ENCODE measurements at places on chromosomes 3 and 15. TPM values are rescaled to one million over a fixed set of nuclear protein-coding genes. Genes with fewer than 3 reads are reported as not detected.
A peak's percentile ranks its signal among the peaks of the same experiment; 100 is the strongest.

The FRMD5 gene
- total RNA-seq, result 0.23 TPM

GRCh38 chr3:52848617-52849016 lies 13.8 kb upstream of the MUSTN1 start:
- no peak for DNase-seq

The WDR76 gene
- 79.3 TPM for total RNA-seq

The ZNF860 gene
- total RNA-seq, result not detected

GRCh38 chr3:126116526-126116925 lies 32.6 kb upstream of the SLC41A3 start:
- no peak for DNase-seq

DNA sequence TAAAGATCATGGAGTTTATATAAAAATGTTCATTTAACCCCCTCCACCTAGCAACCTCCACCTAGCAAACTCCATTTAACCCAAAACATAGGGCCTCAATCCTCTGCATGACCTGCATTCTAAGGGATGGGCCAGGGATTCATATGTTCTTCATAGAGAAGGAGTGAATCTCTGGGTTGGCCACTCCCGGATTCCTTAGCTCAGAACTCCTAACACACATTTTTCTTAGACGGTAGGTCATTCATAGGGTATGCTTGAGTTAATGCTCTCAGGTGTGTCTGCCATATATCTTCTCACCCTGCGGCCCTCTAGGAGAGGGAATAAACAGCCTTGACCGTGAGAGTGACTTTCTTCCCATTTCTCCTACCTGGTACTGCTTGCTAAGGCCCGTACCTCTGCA lies 102.0 kb upstream of the IGSF10 start:
- DNase-seq, result no peak

The NEO1 gene
- total RNA-seq, result 3.1 TPM

DNA sequence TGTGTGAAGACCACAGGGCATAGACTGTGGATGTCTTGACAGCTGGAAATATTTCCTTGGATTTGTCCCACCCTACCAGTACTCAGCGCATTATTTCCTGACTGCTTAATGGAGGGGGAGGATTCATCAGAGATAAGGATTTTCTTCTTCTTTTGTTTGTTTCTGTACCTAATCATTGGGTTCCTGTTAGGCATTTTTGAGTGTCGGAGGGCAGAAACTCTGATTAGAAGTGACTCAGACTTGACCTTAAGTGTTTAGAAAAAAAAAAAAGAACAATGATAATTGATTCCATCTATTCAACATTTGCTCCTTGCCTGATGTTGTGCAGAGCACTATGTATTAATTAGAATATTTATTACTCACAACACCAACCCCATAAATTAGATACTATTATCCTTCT lies 78.5 kb upstream of the SYNPR start:
- no peak for DNase-seq

DNA sequence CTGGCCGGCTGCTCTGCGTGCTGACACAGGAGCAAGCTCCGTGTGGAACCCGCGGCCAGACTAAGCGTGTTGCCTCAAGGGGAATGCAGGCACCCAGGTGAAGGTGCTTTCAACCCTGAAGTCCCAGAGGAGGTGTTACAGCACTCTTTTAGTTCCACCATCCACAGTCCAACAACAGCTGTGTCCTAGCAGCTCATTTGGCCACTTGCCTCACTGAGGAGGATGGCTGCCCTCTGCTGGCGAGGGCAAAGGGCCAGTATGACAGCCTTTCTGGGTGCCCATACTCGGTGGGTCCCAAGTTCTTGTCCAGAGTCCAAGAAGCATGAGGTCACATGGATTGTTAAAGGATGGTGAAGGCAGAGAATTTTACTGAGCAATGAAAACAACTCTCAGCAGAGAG lies 87.8 kb downstream of the C3orf85 start:
- DNase-seq, result peak; percentile 16

DNA sequence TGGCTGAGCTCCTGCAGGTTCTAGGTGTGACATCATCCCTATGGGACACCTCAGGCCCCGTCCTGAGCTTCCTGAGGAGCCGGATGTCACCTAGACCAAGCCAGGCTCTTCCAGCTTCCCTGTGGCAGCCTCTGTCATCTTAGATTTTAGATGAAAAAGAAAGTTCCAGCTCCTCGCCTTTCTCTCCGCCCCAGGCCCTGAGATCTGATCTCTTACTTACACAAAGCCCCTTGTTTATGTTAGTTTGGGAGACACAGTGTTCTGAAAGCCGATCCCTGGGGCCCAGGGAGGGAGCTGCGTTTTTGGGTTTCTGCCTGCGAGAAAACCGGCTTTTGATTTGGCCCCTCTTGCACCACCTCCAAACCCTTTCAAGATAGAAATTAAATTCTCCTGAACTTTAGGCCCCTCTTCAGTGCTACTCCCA lies 40.2 kb upstream of the FAM107A start:
- no peak for DNase-seq

GRCh38 chr3:112333002-112333380 lies at the start of gene CD200:
CD200 (plus strand) TSS chr3:112333156; CDS start chr3:112333213, 57 bp downstream.
- peak; percentile 66 for DNase-seq

The RMDN3 gene
- 20.8 TPM for total RNA-seq

DNA sequence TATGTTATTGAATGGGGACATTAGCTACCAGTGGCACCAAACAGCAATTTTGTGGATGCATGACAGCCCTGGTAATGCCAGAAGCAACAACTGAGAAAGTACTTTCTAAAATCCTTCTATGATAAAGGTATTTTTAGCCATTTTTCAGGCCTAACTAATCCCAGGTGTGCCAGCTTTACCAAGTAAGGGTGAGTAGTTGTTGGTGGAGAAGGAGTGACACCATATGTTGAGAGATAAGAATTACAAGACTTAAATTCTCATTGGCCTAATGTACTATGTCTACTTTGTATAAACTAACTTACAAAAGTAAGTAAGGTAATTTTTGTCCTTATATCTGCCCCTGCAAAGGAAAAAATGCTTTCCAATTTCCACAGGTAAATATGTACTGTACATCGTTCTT lies 4.1 kb upstream of the COX17 start:
- DNase-seq, result no peak

- DNase-seq, result peak; percentile 32
These were observed 9.6 kb downstream of the CLEC3B start for GRCh38 chr3:45035441-45036301.

DNA sequence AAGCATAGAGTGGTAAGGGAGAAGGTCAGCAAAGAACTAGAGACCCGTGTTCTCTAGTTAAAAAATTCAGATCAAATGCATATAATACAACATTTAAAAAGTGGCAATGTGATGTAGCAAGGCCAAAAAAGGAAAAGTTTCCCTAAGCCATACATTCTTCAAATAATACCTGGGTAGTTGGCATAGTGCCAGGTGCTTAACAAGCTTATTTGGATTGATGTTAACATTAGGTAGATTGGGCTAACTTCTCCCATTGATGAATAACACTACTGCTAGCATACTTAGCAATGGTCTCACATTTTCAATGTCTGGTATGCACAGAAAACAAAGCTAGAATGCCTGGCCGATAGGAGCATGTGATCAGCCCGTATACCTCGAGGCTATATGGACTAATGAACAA lies 283.6 kb upstream of the RARB start:
- no peak for DNase-seq

The XCR1 gene
- not detected for total RNA-seq

The CYP1A2 gene
- not detected for total RNA-seq

DNA sequence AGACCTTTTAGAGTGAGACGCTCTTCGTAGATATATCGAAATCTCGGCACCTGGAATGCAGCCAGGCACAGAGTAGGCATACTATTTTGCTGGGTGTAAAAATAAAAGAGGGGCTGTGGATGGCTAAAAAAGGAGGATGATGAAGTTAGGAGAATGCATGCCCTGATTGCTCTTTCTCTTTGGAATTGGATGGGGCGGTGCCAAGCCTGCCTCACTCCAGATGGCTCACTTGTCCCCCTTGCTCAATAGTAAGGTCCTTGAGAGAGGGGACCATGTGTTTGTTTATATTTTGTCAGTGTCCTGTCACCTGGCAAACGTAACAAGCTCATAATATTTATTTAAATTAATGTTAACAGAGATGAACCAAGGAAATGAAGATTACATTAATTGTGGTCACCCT lies 33.0 kb downstream of the SNRK start:
- no peak for DNase-seq

DNA sequence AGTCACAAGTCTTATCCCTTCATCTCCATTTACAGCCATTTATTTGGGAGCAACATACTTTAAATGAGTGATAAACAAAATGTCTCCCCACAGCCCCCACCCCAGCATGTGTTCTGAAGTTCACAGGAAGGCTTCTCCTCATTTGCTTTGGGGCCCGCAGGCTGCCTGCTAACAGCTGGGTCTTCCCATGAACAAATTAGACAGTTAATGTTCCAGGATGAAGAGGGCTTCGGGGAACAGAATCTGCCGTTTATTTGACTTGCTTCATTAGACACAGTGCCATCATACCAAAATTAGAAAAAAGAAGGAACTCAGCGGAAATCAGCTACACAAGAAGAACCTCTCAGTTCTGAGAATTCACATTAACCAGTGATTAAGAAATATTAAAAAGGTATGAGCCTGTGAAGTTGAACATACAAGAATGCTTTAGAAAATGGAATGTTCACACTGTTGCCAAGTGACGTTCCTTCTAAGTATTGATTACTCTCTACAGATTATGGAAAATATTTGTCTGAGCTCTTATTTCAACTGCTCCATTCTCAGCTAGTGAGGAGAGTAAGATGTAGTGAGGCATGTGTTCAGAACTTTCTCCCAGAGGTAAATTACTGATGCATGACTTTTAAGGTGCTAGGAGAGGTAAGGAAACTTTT lies 107.5 kb upstream of the THBS1 start:
- DNase-seq, result no peak

- no peak for DNase-seq
These were observed 502.1 kb upstream of the IL12A start for GRCh38 chr3:159486580-159486979.

DNA sequence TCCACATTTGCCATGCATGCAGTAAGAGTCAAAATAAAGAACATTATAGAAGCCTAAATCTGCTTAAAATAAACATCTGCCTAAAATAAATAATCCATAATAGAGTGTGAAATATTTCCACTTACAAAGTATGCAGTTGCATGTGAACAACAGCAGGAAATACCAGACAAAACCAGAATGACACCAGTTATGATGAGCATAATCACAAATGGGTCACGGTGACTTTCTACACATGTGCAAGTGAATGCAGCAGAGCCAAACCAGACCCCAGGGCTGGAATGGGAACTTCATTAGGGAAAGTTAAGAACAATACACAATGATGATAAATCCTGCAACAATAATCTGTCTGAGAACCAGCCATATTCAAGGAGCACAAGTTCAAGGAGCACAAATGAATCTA lies 615.5 kb downstream of the ROBO2 start:
- DNase-seq, result no peak

DNA sequence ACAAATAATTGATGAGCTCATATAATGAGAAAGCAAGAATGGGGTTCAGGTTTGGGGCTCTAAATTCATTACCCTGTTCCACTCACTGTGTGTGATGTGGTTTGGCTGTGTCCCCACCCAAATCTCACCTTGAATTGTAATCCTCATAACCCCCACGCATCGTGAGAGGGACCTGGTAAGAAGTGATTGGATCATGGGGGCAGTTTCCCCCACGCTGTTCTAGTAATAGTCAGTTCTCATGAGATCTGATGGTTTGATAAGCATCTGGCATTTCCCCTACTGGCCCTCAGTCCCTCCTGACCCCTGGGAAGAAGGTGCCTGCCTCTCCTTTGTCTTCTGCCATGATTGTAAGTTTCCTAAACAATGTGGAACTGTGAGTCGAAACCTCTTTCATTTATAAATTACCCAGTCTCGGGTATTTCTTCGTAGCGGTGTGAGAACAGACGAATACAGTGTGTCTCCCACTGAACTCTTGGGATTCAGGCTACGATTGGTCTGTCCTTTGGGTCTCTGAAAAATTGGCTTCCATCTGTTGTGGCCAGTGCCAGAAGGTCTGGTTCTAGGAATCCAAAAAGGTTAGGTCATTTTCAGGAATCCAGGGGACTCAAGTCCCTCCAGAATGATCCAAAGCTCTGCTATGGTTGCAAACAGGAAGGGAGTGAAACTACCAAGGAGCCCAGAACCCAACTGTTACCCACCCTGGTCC lies 87.7 kb downstream of the XXYLT1 start:
- peak; percentile 30 for DNase-seq
